GF-D8 (cell line): ENCODE measurements at places on chromosomes 11 and 22.

GRCh38 chr22:27776650-27776958, 25.0 kb downstream of the MN1 start:
- DNase-seq, result no peak

- no peak for DNase-seq
Observed at GRCh38 chr11:66071381-66071801, 1.3 kb downstream of the PACS1 start.

DNA sequence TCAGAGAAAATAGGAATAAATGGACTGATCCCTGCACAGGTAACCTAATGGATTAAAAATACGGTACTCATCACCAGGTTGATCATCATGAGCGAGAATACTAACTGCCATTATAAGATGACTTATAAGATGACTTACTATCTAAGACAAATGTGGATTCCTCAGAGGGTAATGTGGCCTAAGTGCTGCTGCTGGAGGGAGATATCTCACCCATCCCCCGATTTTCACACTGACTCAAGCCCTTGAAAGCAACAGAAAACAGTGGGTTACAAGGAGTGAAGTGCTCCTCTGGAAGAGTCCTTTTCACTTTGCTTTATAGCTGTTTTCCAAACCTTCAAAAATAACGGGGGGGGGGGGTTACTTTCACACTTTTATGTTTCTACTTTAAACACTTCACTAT, 920 bp downstream of the TMEM218 start:
- no peak for DNase-seq

DNA sequence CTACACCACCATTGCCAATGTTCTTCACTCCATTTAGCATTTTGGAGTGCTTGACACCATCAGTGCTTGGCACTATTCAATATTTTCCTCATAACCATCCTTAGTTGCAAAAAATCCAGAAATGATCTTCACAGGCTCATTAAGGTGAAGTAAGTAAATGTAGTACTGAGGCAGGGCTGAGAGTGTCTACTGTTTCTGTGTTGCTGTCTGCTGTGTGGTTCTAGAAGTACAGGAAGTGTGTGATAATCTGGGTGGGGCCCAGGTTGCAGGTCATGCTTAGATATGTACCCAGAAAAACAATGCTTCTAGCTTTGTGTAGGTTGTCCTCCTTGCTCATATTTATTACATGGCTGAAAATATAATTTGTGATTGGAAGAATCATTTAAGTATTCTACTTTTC, 411.8 kb upstream of the CCDC179 start:
- no peak for DNase-seq

DNA sequence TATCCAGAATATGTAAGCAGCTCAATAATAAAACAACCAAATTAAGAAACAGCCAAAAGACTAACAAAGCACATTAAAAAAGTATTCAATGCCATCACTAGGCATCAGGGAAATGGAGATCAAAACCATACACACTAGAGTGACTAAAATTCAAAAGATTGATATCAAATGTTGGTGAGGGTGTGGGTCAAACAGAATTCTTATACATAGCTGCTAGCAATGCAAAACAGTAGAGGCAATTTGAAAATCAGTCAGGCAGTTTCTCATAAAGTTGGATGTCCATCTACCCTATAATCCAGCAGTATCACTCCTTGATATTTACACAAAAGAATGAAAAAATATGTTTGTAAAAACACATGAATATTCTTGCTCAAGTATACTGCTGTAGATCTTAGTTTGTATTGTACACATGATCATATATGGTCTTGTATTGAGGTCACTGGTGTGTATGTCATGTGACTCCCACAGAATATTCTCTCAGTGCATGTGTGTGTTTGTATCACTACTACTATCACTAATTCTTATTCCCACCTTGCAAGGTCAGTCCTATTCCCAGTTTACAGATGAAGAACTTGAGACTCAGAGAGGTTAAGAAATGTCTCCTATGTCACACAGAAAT, 54.9 kb downstream of the SLC5A1 start:
- no peak for DNase-seq

- no peak for DNase-seq
Observed at GRCh38 chr22:35506259-35506570, 34.4 kb upstream of the RASD2 start.

- no peak for DNase-seq
Observed at GRCh38 chr11:75197512-75198277, 42.9 kb upstream of the TPBGL start.

- DNase-seq, result no peak
Observed at GRCh38 chr22:44362249-44363012, 49.7 kb upstream of the SHISAL1 start.

DNA sequence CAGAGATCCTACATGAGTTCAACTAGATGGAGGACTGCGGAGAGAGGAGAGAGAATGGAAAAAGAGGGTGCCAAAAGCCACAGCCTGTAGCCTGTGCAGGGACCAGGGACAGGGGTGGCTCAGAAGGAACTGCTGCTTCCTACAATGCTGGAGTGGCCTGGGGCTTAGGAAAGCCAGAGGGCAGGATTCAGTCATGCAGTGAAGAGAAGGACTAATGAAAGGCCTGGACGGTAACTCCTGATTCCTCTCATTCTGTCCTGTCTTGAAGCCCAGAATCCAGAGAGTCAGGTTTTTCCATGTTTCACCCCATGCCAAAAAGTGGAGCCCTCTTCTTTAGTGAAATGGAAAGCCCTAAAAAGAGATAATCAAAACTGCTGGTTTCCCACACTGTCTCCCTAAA, 48.4 kb upstream of the INCENP start:
- no peak for DNase-seq

GRCh38 chr11:56845121-56845732, 96.7 kb upstream of the OR9G4 start:
- DNase-seq, result no peak

GRCh38 chr22:37677493-37677974, 2.1 kb downstream of the LGALS1 start:
- no peak for DNase-seq

- DNase-seq, result no peak
Observed at GRCh38 chr11:2378527-2379210, 1.6 kb downstream of the CD81 start.

GRCh38 chr11:72631806-72632731, 42.2 kb downstream of the PDE2A start:
- no peak for DNase-seq

DNA sequence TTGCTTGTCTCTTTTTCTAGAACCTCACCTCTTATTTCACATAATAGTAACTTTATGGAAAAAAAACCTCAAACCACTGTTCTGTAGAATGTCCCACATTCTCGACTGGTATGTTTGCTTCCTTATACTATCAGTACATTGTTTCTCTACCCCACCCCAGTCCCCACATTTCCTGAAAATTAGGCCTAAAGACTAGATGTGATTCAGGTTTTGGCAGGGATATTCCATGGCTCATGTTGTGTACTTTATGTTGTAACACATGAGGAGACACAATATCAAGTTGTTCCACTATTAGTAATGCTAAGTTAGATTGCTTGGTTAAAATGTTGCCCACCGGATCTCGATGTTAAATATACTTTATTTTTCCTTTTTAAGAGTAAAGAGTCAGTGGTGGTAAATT, 34.7 kb downstream of the DDIAS start:
- DNase-seq, result no peak

DNA sequence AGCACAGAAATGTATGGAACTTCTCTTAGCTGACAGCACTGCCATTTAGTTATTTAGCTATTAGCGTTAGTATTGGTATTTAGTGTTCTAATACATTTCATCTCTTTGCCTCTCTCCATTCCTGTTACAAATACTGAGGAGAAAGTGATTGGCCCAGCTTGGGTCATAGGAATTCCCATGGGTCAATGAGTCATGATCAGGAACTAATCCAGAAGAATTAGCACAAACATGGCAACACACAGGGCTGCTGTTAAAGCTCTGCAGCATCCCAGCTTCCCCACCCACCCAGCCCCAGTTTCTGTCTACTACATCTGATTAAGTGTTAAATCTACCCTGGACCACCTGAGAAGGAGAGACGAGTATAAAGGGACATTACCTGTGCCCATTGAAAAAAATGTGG, 36.1 kb downstream of the PDGFD start:
- DNase-seq, result no peak
